ENCODE measurements at places on chromosomes 6 and 20. TPM values are rescaled to one million over a fixed set of nuclear protein-coding genes. Genes with fewer than 3 reads are reported as not detected.

DNA sequence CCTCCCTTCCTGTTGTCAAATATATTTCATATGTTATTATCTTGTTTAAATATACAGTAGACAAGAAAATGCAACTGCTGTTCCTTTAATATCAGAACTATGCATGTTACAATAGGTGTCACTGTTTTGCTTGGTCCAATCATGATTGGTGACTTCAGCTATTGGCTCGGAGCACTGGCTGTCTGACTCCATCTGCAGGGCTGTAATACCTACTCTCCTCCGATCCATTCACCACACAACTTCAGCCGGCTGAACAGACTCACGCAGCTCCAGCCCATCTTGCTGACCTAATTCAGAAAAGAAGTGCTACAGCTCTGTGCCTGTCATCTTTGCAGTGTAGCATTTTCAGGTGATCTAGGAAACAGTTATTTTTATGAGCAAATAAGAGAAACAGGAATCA, at the start of gene BTBD3:
BTBD3 (plus strand) TSS at position 231 of the 400 bp plus-strand sequence. CDS start 383 bp downstream, outside the sequence.
- H3K4me3 ChIP-seq, result no peak within 1 kb of the TSS
- no peak within 1 kb of the TSS for H3K27ac ChIP-seq
- DNase-seq, result no peak
- H3K4me1 ChIP-seq, result peaks cover 5% of the 10 kb centered on the region
- no peaks in the 10 kb centered on the region for H3K27me3 ChIP-seq
- no peaks in the 10 kb centered on the region for H3K36me3 ChIP-seq

- H3K4me3 ChIP-seq, result no peak overlapping the region
- H3K36me3 ChIP-seq, result peaks cover 6% of the 10 kb centered on the region
- no peak for DNase-seq
- no peak overlapping the region for H3K27ac ChIP-seq
- H3K27me3 ChIP-seq, result no peaks in the 10 kb centered on the region
Observed at GRCh38 chr6:15443119-15443830, 197.4 kb downstream of the JARID2 start.

DNA sequence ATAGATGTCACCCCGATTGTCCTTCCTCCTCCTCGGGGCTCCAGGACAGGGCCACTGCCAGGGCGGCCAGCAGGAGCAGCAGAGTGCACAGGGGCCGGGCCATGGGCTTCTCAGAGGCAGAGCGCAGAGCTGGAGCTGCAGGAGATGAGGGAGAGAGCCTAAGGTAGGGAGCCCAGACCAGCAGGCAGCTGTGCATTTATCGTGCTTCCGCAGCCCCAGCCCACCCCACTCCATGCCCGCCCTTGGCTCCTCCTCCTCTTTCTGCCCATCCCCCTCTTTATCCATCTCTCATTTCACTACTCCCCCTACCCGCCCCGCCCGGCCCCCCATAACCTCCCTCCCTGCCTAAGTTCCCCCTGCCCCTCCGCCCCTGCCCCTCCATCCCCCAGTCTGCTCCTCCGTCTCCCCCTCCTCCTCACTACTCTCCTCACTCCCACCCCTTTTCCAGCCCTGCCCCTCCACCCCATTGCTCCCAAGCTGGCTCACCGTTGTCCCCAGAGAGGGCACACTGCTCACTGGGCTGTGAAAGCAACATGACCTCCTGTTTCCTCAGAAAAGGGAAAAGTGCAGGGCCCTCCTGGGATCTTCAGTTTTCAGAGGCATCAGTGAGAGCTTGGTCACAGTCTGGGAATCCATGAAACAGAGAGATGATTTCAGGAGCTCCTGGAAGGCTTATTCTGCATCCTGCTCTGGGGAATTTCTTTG, 25.5 kb upstream of the CST1 start:
- H3K4me3 ChIP-seq, result no peak overlapping the region
- H3K36me3 ChIP-seq, result no peaks in the 10 kb centered on the region
- DNase-seq, result no peak
- H3K27ac ChIP-seq, result no peak overlapping the region
- peaks cover 3% of the 10 kb centered on the region for H3K27me3 ChIP-seq
- no peaks in the 10 kb centered on the region for H3K4me1 ChIP-seq

DNA sequence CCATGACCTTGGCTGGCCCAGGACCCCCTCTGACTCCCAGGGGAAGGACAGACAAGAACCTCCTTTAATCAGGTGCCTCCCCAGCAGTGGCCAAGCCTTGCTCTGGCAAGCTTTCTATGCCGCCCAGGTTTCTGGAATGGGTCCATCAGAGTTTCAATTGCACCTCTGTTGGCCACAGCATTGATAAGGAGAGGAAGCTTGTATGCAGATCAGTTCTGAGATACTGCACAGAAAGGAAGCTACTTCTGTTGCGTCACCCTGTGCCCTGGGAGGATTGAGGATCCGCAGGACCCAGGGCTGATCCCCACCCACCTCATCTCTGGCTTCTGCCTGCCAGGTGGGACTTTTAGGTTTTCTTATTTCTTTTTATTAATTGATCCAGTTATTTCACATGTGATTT, 167.2 kb downstream of the TFAP2C start:
- H3K4me1 ChIP-seq, result no peaks in the 10 kb centered on the region
- H3K27ac ChIP-seq, result no peak overlapping the region
- H3K27me3 ChIP-seq, result peaks cover 9% of the 10 kb centered on the region
- DNase-seq, result no peak

GRCh38 chr6:78916411-78916810, 49.1 kb downstream of the IRAK1BP1 start:
- no peak overlapping the region for H3K4me3 ChIP-seq
- H3K27ac ChIP-seq, result no peak overlapping the region
- DNase-seq, result no peak
- H3K27me3 ChIP-seq, result peaks cover 8% of the 10 kb centered on the region
- no peaks in the 10 kb centered on the region for H3K36me3 ChIP-seq

GRCh38 chr6:34529665-34530327, 26.3 kb downstream of the SPDEF start:
- no peaks in the 10 kb centered on the region for H3K36me3 ChIP-seq
- no peak overlapping the region for H3K4me3 ChIP-seq
- DNase-seq, result no peak
- peaks cover 2% of the 10 kb centered on the region for H3K27me3 ChIP-seq

- H3K4me1 ChIP-seq, result no peaks in the 10 kb centered on the region
- H3K27ac ChIP-seq, result no peak overlapping the region
- peaks cover 17% of the 10 kb centered on the region for H3K27me3 ChIP-seq
- H3K4me3 ChIP-seq, result no peak overlapping the region
Observed at GRCh38 chr20:46774943-46775560, 65.6 kb downstream of the SLC2A10 start.

- DNase-seq, result no peak
- no peaks in the 10 kb centered on the region for H3K36me3 ChIP-seq
- no peaks in the 10 kb centered on the region for H3K4me1 ChIP-seq
- H3K4me3 ChIP-seq, result no peak overlapping the region
- no peaks in the 10 kb centered on the region for H3K27me3 ChIP-seq
Observed at GRCh38 chr6:98579941-98580340, 254.4 kb upstream of the POU3F2 start.

DNA sequence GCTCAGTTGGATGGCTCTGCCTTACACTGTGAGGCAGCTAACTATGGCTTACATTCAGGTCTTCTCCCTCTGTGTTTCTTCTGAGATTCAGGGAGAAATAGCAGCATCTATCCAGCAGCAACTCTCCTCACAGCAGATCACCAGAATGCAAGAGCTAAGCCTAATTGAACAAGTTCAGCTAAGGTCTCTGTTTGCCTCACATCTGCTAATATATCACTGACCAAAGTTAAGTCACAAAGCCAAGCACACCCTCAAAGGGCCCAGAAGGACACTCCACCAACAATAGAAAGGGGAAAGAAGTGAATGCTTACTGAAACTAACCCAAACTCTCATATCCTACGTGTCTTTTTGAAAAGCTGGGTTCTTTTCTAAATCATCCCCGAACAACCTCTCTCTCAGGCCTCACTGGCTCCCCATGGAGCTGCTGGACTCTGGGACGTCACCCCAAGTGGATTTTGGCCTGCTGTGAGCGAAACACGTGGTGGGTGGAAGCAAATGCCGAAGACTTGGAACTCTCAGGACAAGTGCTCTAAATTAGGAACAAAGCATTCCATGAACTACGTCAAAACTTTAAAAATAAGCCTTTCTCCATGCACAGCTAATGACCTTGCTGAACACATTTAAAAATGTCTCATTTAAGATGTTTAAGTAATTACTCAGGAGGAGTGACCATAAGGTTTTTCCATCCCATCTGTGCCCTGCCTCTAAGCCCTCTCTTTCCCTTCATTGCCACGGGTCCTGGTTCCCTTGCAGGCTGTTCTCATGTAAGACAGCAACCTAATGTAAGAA, 167.5 kb upstream of the PLCB4 start:
- H3K27me3 ChIP-seq, result no peaks in the 10 kb centered on the region
- no peaks in the 10 kb centered on the region for H3K36me3 ChIP-seq
- no peak overlapping the region for H3K4me3 ChIP-seq
- no peaks in the 10 kb centered on the region for H3K4me1 ChIP-seq

DNA sequence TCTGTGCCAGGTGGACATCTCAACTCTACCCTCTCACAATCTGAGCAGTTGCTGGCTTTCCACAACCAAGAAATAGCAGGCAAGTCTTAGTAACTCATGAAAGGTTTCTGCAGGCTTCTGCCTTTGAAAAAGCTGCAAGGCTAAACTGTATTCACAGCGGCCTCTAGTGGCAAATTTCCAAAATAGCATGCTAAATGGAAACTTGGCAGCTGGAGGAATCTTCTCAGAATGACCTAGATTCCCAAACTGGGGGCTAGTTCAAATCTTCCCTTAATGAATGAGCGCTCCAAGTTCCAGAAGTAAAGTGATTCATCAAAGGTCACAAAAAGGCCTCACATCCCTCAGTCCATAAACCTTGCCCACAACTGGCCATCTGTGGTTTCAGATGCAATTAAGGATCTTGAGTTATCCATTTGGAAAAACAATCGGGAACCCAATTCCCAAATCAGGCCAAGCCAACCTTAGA, 11.9 kb upstream of the CPNE5 start:
- H3K27me3 ChIP-seq, result no peaks in the 10 kb centered on the region
- peaks cover 23% of the 10 kb centered on the region for H3K36me3 ChIP-seq
- H3K4me1 ChIP-seq, result peaks cover 4% of the 10 kb centered on the region
- H3K27ac ChIP-seq, result no peak overlapping the region
- no peak overlapping the region for H3K4me3 ChIP-seq

DNA sequence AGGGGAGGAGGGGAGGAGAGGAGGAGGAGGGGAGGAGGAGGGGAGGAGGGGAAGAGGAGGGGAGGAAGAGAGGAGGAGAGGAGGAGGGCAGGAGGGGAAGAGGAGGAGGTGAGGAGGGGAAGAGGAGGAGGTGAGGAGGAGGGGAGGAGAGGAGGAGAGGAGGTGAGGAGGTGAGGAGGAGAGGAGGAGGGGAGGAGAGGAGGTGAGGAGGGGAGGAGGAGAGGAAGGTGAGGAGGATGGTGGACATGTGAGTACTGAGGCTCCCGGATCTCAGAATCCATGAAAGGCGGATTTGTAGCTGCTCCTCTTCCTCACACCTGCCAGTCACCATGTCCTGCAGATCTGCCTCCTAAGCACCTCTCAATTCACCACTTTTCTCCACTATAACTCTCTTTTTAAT, 59.8 kb downstream of the PSMB1 start:
- H3K36me3 ChIP-seq, result no peaks in the 10 kb centered on the region
- no peak overlapping the region for H3K27ac ChIP-seq
- H3K4me3 ChIP-seq, result no peak overlapping the region
- H3K27me3 ChIP-seq, result peaks cover 24% of the 10 kb centered on the region
- DNase-seq, result no peak

GRCh38 chr20:54257071-54257816, 49.4 kb downstream of the PFDN4 start:
- no peaks in the 10 kb centered on the region for H3K36me3 ChIP-seq
- no peak overlapping the region for H3K27ac ChIP-seq
- no peaks in the 10 kb centered on the region for H3K4me1 ChIP-seq
- no peak overlapping the region for H3K4me3 ChIP-seq
- no peak for DNase-seq

GRCh38 chr6:106666282-106667021, 37.1 kb downstream of the QRSL1 start:
- no peak overlapping the region for H3K27ac ChIP-seq
- peaks cover 3% of the 10 kb centered on the region for H3K4me1 ChIP-seq
- no peak for DNase-seq
- H3K4me3 ChIP-seq, result no peak overlapping the region

DNA sequence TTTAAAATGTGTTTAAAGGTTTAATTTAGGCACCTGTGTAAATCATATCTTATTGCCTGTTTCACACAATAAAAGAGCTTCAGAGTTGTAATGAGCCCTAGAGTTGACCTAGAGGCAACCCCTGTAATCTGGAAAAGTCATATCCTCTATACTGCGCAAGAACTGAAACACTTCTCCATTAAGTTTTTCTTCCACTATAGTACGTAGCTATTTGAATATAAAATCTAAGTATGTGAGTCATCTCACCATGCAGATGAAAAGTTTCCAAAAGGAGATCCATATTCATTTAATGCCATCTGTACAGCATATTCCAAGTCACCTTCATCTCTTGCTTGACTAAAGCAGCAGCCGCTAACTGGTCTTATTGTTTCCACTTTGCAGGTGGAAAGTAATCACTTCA, 26.0 kb upstream of the TAAR1 start:
- no peak for DNase-seq
- H3K36me3 ChIP-seq, result no peaks in the 10 kb centered on the region
- no peak overlapping the region for H3K4me3 ChIP-seq
- H3K27me3 ChIP-seq, result peaks cover 32% of the 10 kb centered on the region
- no peaks in the 10 kb centered on the region for H3K4me1 ChIP-seq

DNA sequence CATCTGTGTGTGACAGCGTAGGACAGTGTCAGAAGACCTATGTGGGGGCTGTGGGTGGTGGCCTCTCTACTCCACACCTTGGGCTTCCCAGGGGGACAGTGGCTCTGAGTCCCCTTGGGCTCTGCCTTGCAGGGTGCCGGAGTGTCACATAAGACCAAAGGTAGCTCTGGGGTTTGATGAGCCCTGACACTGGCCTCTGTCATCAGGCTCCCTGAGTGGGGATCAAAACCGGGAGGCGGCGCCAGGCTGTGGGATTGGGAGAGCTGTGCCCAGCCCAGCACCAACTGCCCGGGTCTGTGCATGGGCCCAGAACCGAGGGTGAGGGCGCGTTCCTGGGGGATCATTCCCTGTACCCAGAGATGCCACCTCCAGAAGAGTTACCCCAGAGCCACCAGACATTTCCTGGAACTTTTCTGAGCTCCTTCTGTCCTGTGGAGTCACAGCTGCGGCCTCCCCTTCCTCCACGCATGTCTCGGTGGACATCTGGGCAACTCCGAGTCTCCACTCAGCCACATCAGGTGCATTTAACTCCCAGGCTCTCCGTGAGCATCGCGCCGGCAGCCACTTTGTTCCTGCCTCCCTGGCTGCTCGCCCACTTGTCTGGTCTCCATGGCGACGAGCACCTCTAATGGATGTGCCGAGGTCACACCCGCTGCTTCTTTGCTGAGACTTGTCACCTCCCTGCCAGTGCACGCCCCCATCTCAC, 94.7 kb downstream of the TMEM242 start:
- H3K36me3 ChIP-seq, result no peaks in the 10 kb centered on the region
- no peak overlapping the region for H3K4me3 ChIP-seq
- no peak for DNase-seq
- peak overlapping the region; percentile 84 for H3K27ac ChIP-seq

Gene ENPP5
- total RNA-seq, result 0.07 TPM

Gene EPHA7
- not detected for total RNA-seq

Gene ZNF334
- 0.50 TPM for total RNA-seq

Gene NRSN2
- total RNA-seq, result 0.87 TPM

Gene OSBPL2
- 30.9 TPM for total RNA-seq

Gene CCR6
- total RNA-seq, result 7.4 TPM
